ENCODE measurements at places on chromosomes 4 and X.

DNA sequence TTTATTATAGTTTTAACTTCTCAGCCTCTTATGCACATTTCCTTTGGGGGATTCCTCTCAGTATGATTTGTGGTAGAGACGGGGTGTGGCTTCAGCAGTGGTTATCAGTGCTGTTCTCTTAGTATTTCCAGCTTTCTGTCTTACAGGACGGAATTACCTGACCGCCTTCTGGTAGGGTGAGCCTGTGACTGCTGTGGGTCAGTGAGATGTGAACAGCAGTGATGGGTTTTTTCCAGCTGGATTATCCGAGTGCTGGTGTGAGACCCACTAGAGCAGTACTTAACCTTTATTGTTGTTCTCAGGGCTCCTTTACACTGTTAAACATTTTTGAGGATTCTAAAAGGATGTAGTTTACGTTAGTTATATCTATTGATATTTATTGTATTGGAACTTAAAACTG, 135.2 kb downstream of the SLIT2 start:
- DNase-seq: no peak

DNA sequence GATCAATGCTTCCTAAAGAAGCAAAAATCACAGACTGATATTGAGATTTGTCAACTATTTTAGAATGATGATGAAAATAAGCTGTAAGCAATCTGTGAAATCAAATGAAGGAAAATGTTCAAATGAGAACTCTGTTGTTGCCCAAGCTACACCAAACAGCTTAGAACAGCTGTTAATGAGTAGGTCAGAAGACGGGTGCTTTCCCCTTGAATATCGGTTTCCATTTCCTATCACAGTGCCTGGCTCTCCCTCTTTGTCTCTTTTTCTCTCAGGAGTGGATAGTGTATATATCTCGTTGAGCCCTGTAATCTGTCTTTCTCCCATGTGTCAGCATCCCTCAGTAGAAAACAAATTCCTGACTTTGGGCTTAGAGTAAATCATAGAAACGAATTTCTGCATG, 1592.9 kb upstream of the TENM3 start:
- DNase-seq: no peak

DNA sequence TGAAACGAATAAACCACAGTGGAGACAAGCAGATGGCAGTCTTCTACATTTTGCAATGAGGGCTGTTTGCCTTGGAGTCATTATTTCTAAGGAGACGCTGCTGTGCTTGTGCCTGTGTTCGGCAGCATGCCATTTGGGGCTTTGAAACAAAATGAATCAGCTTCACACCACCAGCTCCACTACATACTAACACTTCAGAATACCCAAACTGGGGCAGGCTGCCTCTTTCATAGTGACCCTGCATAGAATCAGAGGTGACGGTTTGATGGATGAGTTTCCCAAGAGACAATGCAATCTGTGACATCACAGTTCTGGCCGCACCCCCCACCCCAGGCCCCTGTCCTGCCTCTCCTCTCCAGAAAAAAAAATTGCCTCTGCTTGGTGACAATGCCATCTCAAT, 57.1 kb upstream of the MID1 start:
- DNase-seq: no peak

DNA sequence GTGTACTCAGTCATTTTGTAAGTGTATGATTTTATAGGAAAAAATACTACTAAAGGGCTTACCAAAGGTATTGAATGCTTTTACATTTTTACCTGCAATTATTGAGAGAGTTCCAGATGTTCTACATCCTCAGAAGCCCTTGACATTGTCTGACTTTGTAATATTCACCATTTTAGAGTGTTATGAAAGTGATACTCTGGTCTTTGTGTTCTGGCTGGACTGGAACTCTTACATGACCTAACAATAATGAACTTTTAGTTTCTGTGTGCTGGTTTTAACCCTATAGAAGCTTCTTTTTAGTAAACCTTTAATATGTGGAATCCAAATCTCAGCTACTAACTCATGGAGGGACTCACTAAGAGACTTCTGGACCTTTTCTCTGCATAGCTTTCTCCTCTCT, 478.8 kb upstream of the SPANXN1 start:
- no peak for DNase-seq

GRCh38 chrX:24203072-24203808, 53.7 kb downstream of the ZFX start:
- DNase-seq: no peak

DNA sequence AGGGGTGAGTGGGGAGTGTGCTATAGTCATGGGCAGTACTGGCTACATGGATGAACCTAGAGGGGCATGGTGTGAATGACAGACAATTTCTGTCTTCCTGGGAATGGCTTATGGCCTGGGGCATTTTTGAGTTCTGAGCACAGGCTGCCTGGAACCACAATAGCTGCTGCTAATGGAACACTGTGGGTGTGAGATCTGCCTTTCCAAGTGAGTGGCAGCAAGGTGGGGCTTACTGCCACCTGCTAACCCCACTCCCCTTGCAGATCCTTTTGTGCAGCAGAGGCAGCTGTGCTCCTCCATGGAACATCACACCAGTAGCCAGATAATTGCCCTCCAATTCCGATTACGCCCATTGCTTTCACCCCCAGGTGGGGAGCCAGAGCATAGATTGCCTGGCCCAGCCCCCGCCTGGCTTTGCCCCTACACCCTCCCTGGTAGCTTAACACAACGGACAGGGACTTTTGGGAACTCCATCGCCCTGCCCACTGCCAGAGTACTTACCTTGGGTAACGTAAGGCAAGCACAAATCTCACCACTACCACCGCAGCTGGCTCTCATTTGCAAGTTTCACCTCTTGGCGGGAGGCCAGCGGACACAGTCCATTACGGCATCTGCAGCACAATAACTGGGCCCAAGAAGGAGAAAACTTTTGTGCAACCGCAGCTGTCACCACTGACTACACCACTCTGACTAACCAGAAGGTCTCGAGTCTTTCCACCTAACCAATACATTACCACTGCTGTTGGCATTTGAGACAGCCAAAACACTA, 421.2 kb upstream of the NWD2 start:
- DNase-seq: no peak

GRCh38 chrX:53308836-53309235, 27.5 kb upstream of the IQSEC2 start:
- no peak for DNase-seq

GRCh38 chr4:187464573-187464972, 531.0 kb upstream of the ZFP42 start:
- DNase-seq: no peak

- DNase-seq: no peak
Measured at GRCh38 chrX:14738643-14739042, 134.2 kb downstream of the FANCB start.

- no peak for DNase-seq
Measured at GRCh38 chr4:1195891-1196401, 23.6 kb upstream of the SPON2 start.

DNA sequence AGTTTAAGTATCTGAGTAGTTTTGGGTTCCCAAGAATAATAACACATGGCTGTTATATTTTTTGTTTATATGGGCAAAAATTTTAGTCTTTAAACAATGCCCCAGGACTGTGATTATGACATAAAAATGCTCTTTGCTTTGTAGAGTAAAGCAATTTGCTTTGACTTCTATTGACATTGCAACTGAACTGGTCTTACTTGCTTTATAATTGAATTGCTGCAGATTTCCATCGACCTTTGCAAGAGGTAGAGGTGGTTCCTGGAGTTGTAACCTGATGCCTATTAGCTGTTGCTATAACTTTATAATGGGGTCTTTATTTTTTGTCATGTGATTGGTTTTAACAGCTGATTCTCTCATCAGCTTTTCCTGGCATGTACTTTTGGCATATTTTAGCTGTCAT, 302.9 kb downstream of the ARHGAP10 start:
- no peak for DNase-seq

GRCh38 chr4:107742791-107743190, 22.8 kb upstream of the PAPSS1 start:
- DNase-seq: no peak

DNA sequence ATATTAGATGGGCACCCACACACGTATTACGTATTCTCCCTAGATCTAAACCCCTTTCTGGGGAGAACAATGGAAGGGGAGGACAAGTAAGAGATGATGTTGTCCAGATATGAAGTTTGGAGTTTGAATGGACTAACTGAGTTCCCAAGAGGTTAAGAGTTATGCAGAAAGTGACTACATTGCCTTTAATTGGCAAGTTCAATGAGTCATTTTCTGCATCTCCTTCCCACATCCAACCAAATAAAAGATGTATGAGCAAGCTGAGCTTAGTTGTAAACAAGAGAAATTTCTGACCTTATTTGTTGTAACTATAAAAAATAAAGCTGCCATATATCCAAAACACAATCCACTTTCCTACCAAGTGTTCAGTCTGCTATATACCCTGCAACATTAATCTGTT, 50.5 kb downstream of the TIGD2 start:
- DNase-seq: no peak

- no peak for DNase-seq
Measured at GRCh38 chr4:68366600-68366999, 16.7 kb upstream of the YTHDC1 start.

- DNase-seq: no peak
Measured at GRCh38 chr4:108301545-108302251, 133.0 kb upstream of the LEF1 start.

- DNase-seq: no peak
Measured at GRCh38 chr4:176400816-176401461, 81.2 kb downstream of the SPCS3 start.

GRCh38 chr4:142671516-142671915, 174.6 kb downstream of the INPP4B start:
- DNase-seq: no peak

DNA sequence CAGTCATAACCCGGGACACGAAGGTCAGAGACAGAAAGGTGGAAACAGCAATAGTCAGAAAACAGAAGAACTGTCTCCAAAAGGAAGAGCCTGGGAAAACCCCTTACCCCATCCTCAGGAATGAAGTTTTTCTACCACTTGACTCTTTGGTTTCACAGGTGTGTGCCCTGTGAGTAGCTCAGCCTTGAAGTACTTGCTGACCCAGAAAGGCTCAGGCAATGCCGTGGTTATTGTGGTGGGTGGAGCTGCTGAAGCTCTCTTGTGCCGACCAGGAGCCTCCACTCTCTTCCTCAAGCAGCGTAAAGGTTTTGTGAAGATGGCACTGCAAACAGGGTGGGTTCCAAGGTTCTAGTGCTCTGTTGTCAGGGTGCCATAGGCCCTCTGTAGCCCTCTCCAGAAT, 24.4 kb downstream of the DGAT2L6 start:
- DNase-seq: no peak

DNA sequence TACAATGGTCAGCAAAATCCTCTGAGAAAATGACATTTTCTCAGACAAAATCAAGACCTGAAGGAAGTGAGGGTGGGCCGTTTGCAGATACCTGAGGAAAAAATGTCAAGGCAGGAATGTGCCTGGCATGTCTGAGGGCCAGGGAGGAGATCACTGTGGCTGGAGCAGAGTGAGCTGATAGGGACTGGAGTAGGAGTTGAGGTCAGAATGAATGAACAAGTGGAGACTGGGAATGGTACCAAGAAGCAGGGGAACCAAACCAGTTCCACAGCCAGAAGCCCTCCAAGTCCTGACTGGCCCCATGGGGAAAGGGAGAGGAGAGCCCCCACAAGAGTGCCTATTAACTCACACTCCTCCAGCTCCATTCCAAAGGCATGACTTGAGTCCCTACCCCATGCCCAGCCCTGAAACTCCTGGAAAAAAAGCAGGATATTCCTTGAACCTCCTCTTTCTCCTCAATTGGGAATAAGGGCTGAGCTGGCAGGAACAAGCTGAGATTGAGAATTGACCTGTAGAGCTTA, 41.5 kb downstream of the STEEP1 start:
- no peak for DNase-seq

DNA sequence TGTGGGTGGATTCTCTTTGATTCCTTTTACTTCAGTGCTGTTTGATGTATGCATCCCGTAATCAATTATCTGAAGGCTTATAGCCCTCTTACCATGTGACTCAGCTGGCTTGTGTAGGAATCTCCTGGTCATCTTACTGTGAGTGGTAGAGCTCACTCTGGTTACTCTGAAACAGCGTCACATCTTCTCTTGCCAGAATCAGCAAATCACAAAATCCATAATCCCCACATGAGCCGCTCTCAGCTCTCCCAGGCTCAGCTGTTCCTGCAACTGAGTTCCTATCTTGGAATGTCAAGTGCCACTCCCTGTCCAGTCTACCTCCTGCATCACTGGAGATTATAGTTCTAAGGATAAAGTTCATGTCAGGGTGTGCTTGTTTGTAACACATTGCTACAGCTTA, 278.0 kb downstream of the FBXO8 start:
- DNase-seq: no peak

GRCh38 chr4:53355930-53356521, 9.8 kb downstream of the SCFD2 start:
- no peak for DNase-seq

GRCh38 chr4:184949020-184949419, 69.3 kb upstream of the HELT start:
- DNase-seq: no peak

GRCh38 chr4:4852591-4853362, 6.7 kb upstream of the MSX1 start:
- DNase-seq: no peak

DNA sequence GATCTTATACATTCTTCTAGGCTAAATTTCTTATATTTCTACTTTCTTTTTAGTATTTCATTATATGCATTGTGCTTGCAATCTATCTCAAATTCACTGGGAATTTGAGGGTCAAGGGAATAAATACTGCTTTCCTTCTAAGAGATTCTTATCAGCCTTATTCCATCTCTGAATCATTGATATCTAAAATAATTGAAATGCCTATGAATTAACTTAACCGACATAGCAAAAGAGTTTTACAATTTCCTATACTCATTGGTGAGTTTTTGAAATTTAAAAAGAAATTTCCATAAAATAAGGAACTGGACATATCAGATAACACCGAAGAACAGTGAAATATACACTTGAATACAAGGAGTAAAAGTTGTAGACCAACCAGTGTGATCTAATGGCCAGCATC, 373.7 kb downstream of the NAF1 start:
- no peak for DNase-seq

- no peak for DNase-seq
Measured at GRCh38 chr4:149589826-149590225, 225.8 kb downstream of the IQCM start.

DNA sequence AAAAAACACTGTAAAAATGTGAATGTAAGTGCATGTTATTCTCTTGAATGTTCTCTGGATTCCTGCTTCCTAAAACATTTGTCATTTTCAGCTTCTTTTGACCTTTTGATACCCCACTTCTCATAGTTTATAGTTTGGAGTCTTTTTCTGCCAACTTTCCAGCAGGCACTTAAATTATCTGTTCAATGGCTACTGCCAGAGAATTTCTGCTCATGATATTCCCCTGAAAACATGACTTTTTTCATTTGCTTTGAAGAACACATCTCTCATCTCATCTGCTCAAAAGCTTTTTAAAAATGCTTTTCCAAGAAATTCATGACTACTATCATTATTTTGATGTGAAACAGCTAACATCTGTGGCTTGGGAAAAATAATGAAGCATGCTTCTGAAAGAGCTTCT, 269.7 kb upstream of the PCDH7 start:
- DNase-seq: no peak

- no peak for DNase-seq
Measured at GRCh38 chr4:176883108-176883550, 90.4 kb upstream of the VEGFC start.

All from stimulated activated CD8-positive, alpha-beta memory T cell treated with anti-CD3 and anti-CD28 coated beads, Interleukin-2, amount 100 ng/mL, for 1 hour (primary cell).